ENCODE measurements at places on chromosomes 7 and 10.

DNA sequence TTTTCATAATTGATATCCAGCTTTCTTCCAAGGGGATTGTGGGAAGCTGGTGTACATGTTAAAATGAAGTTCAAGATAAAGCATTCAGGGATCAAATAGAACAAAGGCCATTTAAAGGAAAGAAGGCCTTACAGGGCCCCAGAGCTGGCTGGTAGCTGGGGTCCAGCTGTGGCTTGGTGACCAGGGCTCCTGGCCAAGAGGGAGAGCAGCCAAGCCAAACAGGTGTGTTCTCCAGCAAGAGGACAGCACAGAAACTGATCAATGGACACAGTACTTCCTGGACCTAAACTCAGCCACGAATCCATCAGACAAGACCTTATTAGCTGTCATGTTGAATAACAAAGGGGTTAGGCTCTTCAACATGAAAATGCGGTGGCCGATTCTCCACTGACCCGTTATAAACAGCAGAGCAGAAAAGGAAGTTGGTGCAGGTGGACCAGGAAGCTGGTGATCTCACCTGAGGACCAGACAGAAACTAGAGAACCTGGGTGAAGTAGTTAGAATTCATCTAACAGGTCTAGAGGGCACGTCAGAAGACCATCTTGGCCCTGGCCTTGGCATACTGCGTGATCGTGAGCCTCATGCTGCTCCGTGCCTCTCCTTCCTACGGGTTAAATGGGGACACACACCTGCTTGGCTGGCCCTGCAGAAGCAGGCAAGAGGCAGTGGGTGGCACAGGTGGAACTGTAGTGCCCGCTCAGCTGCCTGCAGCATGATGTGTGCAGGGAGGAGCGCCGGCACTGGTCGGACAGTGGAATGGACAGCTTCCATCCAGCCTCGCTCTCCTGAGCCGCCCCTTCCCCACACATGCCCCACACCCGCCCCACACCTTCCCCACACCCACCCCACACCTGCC is 53.8 kb downstream of the PARP12 start:
- DNase-seq, result no peak

- DNase-seq, result peak; percentile 81
Observed at GRCh38 chr10:93376372-93377293, 105.5 kb downstream of the MYOF start.

DNA sequence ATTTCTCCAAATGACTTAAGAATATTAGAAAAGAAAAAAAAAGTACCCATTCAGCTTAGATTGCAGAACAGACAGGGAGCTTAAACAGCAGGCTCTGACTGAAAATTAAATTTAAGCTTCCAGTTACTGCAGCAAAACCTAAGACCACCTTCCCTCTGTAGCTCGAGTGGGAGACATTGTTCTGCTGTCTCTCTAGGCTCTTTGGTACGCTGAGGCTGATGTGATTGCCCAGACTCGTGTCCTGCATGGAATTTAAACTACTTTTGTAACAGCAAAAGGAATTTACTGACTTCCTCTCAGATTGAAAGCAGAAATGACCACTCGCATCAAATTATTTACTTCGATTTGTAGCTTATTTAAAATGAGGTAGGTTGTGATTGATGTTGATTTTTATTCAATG is 124.6 kb downstream of the LRRTM3 start:
- DNase-seq, result no peak

DNA sequence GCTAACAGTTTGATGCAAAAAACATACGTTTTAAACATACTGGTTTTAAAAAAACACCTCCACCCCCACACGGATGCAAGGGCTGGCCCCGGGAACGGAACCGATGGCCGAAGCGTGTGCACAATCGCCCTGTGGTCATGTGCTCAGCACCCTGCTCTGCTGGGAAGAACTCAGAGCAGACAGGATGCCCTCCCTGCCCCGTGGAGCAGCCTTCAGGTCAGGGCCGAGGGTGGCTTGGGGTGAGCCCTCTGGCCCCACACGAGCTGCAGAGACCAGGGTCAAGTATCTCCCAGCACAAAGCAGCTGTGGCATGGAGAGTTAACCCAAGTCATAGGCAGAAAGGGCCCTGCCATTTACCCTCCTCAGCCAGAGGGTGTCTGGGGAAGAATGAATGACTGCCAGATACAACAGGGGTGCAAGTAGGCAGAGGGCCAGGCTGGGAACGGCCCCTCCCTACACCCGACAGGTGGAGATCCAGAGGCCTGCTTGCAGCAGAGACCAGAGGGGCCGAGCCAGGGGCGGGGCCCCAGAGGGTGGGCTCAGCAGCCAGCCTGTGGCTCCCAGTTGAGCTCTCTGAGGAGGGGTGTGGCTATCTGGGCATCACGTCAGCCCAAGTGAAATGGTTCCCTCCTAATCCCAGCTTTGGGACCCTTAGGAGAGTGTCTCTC is 56.8 kb downstream of the ZRANB1 start:
- DNase-seq, result no peak

GRCh38 chr7:14598978-14599377 is 303.6 kb downstream of the DGKB start:
- DNase-seq, result no peak

GRCh38 chr10:102227050-102227449 is 951 bp downstream of the ELOVL3 start:
- no peak for DNase-seq

GRCh38 chr7:5633161-5634106 is 148.0 kb downstream of the RNF216 start:
- DNase-seq, result no peak

DNA sequence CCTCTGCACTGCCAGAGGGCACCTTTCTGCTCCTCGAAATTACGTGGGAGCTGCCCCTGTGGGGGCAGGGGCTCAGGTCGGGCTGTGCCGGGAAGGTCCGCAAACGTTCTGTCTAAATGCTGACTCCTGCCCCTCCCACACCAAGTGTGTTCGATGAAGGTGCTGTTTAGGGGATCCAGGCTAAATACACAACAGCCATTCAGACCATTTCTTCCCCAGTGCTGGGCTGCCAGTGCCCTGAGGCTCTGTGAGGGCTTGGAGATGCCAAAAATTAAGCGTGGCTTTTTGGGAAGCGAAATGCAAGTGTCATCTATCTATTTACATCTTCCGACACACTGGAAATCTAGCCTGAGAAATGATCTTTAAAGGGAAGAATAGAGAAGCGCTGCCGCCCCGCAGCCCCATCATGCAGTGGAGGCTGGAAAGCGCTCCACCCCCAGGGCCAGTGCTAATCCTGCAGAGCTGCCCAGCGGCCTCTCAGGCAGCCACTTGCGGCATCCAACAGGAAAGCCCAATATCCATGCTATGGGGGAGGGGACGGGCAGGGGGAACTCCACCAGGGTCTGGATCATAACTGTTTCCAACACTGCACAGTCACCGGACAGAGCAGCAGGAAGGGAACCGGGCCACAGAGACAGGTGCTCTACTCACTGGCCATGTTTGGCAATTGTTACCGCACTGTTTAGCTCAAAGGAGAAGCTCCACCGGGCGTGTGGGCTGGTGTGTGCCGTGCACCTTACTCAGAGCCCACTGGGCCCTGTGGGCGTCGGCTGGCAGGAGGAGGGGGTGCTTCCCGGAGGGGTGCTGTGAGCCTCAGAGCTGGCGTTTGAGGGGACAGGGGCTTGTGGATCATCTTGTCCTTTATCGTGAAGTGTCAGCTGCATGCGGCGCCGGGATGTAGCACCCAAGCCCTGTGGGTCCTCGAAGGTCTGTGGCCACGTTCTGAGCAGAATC is 205.5 kb downstream of the DNAJB6 start:
- DNase-seq, result no peak

DNA sequence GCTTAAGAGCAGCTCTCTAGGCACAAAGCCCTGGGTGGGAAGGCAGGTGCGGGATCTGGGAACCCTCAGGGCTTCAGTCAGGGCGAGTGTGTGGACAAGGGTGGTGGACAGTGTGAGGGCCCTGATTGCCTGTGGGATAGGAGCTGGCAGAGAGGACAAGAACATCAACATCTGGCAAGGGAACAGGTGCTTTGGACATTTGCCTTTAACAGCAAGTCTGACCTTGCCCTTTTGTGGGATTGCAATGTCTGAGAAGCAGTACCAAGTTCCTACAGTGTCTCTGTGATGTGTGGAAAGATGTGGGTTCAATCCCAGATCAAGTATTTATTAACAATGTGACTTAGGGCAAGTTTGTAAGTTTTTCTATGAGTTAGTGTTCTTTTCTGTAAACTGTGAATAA is 46.7 kb downstream of the TFAM start:
- DNase-seq, result no peak

- peak; percentile 43 for DNase-seq
Observed at GRCh38 chr7:28890137-28890536, 68.0 kb downstream of the TRIL start.

- no peak for DNase-seq
Observed at GRCh38 chr10:131027256-131027655, 284.3 kb downstream of the TCERG1L start.

- no peak for DNase-seq
Observed at GRCh38 chr10:89952325-89952724, 250.9 kb downstream of the KIF20B start.

GRCh38 chr10:35606430-35606829 is 1.3 kb downstream of the GJD4 start:
- DNase-seq, result no peak

- no peak for DNase-seq
Observed at GRCh38 chr10:43263551-43264343, 3.1 kb downstream of the RASGEF1A start.

DNA sequence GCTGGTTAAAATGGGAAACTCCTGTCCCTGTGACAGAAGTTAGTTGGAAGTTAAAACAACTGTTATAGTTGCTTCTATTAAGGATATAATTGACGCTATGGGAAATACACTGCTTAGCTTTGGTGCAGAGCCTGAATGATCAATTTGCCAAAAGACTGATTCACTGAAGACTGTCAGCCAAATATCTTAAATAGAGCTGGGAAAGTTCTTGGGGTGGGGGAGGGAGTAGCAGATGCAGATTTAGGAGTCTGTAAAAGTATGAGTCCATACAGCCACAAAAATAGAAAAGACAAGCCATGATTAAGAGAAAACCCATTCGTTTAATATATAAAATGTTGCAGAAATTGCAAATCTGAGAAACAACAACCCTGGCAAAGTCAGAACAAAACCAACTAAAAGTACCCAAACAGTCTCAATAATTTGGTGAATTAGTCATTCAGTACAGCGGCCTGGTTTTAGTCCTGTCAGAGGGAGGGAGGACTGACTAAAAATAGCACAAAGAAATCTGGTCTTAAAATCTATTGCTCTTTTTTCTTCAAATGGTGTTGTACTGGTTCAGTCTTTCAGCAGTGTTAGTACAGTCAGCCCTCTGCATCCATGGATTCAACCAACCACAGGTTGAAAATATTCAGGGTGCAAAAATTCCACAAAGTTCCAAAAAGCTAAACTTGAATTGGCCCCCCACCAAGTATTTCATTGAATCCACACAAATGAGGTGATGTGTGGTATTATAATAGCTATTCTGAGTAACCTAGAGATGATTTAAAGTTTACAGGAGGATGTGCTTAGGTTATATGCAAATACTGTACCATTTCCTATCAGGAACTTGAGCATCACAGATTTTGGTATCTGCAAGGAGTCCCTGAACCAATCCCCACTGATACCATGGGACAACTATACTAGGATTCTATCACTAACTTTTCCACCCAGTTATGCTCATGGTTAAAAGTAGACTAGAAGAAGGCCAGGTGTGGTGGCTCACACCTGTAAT is 30.0 kb downstream of the STK17A start:
- DNase-seq, result no peak

GRCh38 chr10:80512031-80512526 is 25.6 kb upstream of the SH2D4B start:
- DNase-seq, result no peak

- no peak for DNase-seq
Observed at GRCh38 chr10:124692100-124692446, 52.1 kb downstream of the FAM53B start.

- DNase-seq, result no peak
Observed at GRCh38 chr7:46619723-46620310, 698.7 kb upstream of the IGFBP3 start.

GRCh38 chr10:13371897-13372470 is 23.9 kb upstream of the SEPHS1 start:
- peak; percentile 83 for DNase-seq

- peak; percentile 28 for DNase-seq
Observed at GRCh38 chr10:17409170-17409733, 45.1 kb downstream of the ST8SIA6 start.

- no peak for DNase-seq
Observed at GRCh38 chr10:70505908-70506307, 27.3 kb downstream of the PALD1 start.

DNA sequence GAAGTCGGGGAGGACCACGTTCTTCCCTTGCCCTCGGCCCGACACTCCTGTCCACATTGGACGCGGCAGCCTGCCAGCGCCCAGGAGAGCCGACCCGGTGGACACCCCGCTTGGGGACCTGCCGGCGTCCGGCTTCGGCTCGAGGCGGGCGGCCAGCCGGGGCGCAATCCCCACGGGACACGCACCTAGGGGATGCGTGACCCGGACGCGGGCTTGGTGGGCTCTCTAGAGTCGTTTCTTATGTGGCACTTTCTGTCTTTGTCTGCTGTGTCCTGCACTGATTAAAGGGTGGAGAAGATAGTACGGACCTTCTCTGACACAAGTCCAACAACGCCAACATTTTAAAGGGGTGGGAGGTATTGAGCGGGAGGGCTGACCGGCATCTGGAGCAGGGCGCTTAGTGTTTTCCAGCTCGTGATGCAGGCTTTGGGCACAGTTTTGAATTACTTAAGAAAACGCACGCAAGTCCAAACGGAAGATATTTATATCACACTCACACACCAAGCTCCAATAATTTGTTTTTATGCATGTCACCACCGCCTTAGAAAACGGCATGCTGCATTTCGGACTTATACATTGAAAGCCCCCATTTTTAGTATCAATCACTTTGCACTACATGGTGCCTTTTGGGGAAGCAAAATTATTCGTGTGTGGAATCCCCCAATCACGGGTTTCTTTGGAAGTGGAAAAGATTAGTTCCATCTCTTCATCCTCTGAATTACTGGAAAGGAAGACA is 3.9 kb upstream of the SPAG6 start:
- DNase-seq, result no peak

DNA sequence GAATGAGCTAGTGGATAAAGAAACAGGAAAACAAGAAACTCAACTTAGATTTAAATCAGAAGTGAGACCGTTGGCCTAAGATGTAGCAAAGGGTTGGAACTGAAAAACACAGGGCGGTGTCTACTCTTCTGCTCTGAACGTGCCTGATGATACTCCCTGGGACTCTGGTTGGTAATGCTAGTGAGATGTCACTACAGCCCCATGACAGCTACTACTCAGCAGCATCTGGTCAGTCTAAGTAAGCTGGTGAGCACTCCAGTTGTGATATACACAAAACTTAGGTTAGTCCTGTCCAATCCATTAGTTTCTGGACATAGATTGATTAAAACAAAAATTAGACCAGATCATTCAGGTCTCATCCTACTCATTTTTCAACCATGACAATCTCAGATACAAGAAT is 15.4 kb downstream of the MYPN start:
- DNase-seq, result no peak
